ENCODE measurements at places on chromosomes 3 and 15.

- no peak for DNase-seq
Observed at GRCh38 chr3:10683106-10683505, 132.9 kb upstream of the SLC6A11 start.

GRCh38 chr15:42732095-42732827, 4.7 kb downstream of the CDAN1 start:
- DNase-seq, result no peak

DNA sequence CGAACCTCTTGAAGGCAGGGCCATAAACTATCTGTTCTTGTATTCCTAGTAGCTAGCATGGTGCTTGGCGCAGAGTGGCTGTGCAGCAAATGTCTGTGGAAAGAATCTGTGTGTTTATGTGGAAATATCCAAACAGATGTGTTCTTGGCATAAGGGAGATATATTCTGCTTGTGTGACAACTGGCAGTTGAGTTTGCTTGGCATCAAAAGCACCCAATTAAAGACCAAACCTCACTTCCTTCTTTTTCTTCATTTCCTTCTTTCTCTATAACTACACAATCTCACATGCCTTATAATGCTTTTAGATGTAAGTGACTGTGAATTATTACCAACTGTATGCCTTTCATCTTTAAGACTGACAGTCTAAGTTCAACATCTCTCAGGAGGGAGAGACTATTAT, 296.5 kb downstream of the SLC9A9 start:
- DNase-seq, result no peak

DNA sequence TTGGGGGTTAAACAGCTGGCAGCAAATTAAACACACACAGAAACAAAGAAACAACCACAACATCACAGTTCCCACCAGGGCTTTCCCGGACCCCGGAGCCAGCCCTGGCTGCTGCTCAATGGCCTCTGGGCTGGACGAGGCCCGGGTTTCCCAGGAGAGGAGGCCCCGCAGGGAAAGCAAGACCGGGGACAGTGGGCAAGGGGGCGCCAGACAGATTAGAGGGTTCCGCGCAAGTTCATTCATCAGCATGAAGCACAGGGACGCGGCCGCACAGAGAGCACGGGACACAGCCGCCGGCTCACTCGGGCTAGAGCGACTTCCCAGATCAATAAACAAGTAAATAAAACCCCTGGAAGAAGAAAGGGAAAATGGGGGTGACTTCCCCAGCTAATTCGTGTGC, 66.4 kb upstream of the RPL32 start:
- DNase-seq, result no peak
